NCI-H2171 treated with DMSO at 0.1 percent for 48 hours (cell line): ENCODE measurements at places on chromosomes 1 and 21.

DNA sequence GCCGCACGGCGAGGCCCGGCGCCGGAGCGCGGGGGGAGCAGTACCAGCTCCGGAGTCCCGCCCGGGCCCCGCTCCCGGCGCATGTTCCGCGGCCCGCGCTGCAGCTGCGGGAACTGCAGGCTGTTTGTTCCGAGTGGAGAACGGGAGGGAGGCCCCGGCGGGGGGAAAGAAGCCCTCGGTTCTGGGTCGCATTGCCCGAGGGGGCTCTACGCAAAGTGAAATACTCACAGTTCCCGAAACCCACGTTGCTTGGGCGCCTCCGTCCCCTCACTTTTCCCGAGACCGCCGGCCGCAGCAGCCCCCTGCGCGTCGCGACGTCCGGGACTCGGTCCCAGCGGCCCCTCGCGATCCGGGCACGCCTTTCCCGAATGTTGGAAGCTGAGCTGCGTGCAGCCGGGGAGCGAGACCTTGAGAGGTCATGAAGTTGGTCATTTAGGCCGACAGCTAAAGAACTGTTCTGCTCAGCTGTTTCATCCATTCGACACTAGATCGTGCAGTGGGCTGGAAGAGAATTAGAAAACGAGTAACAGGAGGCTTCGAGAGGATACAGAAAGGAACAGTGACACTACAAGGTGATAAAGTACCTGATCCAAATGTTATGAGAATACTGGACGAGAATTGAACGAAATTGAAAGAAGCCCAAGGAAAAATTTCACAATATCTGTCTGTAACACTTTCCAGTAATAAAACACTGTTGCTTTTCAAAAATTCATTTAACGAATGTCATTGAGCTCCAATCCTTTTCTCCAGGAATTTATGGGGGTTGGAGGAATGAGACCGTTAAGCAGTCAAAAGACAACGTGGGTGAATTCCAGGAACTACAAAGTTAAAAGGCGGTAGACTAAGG is 657 bp upstream of the LIN9 start:
- DNase-seq = peak; percentile 69

DNA sequence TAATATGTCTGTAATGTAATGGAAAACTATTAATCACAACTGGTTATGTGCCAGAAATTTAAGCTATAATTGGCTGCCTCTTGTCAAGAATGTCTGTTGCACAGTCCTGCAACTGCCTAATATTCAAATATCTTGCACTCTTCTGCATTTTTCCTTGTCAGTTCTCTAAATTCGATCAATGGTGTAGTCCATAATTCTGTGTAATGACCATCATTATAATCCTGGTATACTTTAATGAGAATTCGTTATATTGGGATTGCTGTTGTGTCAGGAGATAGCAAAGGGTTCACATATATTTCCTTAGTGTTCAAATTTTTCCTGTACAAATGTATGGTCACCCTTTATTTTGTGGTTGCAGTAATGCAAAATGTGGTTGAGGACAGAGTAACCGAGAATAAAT is 4.8 kb downstream of the NTNG1 start:
- no peak for DNase-seq

DNA sequence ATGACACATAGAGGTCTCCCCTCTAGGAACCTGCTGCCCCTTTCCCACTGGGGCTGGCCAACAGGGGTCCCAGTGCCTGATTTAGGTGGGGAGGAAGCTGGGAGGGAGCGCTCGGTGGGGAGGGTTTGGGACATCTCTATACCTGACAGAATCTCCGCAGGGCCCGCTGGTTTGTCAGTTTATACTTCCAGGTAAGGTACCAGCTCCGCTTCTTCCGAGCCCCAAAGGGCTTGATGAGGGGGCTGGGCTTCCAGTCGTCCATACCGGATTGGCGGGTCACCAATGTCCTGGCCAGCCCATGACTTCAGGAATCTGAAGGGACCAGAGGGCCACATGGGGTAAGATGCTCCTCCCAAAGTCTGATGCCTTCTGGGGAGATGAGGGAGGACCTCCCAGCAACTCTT is 672 bp downstream of the POMGNT1 start:
- no peak for DNase-seq

GRCh38 chr1:199747984-199748383 is 279.5 kb upstream of the NR5A2 start:
- DNase-seq = peak; percentile 5

DNA sequence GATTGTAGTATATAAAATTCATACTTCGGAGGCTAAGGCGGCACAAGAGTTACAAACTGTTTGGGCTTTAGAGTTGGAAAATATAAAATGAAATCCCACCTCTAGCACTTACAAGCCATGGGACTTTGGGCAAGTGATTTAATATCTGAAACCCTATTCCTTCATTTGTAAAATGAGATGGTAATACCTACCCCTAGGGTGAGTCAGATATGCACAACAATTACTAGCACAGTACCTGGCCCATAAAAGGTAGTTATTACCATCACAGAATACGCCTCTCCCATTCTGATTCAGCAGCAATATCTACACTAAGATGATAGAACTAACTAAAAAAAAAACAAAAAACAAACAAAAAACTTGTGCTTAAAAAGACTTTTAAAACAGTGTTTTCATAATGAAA is 3.5 kb downstream of the KLHL12 start:
- no peak for DNase-seq

DNA sequence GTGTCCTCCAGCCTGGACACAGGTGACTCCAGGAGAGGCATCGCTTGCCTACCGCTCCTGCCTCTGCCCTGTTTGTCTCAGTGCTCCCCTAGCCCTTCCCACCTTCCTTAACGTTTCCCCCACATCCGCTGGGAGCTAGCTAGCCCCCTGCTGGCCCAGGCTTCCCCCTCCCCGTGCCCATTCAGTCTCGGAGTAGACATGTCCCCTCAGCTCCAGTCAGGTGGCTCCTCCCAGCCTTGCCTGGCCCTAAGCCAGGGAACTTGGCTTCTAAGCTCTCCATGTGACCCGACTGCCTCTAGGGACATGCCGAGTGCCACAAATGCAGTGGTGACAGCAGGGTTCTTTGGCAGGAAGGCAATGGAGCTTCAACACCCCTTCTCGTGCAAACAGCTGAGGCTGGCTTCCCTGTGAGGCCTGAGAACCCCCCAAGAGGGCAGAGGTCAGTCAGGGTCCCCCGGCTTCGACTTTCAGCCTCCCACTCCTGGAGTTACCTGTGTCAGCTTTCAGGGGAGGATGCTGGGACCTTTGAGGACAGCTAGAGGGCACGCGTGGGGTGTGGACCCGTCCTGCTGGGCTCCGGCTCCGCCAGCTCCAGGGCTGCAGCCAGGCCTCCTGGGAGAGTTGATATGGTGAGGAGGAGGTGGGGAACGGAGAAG is 16.2 kb downstream of the DRAXIN start:
- DNase-seq = peak; percentile 97

DNA sequence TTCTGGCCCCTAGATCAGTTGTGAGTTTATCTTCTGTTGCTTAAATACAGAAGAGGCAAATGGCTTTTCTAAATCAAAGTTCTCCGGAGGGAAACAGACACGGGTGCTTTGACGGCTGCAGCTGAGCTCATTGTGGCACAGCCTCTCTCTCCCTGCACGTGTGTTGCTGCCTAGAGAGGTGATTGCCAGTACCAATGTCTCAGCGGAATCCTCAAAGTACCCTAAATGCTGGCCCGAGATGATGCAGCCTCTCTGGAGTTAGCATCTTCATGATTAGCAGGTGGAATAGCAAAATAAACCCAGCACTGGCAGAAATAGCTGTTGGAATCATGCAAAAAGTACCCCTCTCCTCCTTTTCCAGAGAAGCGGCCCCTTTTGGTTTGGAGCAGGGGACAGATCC is 192.2 kb downstream of the PRDM2 start:
- DNase-seq = no peak

DNA sequence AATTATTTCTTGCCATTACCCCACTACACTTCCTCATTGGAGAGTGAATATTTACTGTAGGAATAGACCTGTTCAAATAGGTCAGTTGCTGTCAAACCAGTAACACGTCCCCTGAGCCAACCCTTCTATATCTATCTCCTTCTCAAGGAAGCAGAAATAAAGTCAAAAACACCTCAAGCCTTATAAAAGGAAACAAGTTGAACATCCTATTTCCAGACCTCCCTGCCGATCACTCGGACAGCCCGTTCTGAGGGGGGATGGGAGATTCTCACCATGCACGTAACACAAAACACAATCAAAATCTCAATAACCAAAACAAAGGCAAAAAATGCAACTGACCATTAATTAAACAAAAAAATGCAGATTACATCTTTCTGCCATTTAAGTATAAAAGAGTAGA is 121.5 kb upstream of the KRTAP19-8 start:
- DNase-seq = no peak

GRCh38 chr1:56363007-56363770 is 216.2 kb downstream of the PLPP3 start:
- DNase-seq = no peak

GRCh38 chr1:103948526-103948925 is 198.8 kb downstream of the AMY1C start:
- peak; percentile 2 for DNase-seq

- peak; percentile 1 for DNase-seq
These were observed 40.2 kb downstream of the WNT9A start for GRCh38 chr1:227907439-227908015.

DNA sequence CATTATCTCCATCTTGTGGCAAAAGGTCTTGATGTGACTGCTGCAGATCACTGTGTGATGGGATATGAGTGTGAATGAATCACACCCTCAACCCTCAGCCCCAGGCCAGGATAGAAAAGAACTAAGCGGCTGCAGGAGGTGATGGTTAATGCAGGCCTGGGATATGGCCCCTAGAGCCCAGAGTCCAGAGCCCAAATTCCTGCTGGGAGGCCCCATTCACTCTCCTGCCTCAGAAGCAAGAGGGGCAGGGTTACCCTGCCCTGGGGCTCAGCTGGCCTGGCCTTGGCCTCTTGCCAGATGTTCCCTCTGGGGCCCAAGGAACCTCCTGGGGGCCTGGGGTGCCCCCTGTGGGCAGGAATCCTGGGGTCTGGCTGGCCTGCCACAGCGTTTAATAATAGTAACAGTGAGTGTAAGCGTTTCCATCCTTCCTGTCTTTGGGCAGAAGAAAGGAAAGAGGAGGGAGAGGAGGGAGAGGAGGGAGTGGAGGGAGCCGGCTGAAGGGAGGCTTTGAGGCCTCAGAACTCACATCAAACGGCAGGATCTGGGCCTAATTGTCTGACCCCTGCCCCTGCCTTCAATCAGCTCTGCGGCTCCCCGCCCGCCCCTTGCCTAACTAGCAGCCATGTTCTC is 26.2 kb downstream of the DMAP1 start:
- DNase-seq = no peak

- peak; percentile 37 for DNase-seq
These were observed 846 bp upstream of the PER3 start for GRCh38 chr1:7783178-7783711.

DNA sequence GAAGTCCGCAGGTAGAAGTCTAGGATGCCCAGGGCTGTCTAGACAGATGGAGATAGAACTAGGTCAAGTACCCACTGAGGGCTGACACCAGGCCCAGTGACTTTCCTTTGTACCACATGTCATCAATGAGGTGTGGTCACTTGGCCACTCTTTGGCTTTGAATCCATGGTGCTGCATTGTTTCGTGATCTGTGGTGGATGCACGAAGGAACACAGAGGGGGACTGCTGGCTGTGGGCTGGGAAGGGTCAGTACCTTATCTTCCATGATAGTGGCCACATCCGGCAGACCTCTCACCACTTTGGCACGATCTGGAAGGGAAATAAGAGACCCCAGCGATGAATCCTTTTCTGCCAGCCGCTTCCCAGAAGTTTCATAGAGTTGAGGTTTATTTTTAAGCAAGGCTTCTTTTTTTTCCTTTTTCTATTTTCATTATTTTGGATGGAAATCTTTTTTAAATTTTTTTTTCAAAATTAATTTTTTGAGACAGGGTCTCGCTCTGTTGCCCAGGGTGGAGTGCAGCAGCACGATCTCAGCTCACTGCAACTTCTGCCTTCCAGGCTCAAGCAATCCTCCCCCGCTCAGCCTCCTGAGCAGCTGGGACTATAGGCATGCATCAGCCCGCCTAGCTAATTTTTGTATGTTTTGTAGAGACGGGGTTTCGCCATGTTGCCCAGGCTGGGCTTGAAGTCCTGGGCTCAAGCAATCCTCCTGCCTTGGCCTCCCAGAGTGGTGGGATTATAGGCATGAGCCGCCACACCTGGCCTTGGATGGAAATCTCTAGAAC is 53.1 kb downstream of the MYOM3 start:
- DNase-seq = no peak

DNA sequence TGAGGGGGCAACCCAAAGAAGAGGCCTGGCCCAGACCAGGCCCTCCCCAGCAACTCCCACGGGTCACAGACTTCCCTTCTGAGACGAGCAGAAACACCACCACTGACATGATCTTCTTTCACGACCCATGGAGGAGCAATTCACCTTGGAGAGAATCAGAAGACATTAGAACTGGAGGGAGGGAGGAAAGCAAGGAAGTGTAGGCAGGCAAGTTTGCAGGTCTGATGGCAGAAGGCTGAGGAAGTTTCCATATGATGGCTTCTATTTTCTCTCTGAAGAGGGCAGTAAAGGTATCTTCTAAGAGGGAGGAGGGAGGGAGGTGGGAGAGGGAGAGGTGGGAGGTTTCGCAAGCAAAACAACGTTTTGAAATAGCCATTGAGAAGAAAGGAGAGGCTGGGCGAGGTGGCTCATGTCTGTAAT is 1.4 kb upstream of the UBXN10 start:
- no peak for DNase-seq

DNA sequence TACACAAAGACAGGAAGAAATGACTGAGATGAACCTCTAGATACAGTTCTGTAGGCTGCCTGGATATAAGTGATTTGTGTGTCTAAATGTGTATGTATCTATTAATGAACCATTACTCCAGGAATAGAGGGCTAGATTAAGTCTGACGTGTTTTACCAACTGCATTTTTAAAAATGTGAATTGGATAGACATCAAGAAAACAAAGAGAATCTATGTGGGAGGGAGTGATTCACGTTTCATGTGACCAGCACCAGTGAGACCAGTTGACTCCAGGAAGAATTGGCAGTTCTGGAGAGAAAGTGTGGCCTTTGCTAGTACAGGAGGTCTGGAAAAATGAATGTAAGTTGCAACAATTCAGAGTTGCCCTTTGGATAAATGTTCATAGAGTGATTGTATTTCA is 53.4 kb upstream of the RGS21 start:
- DNase-seq = no peak

DNA sequence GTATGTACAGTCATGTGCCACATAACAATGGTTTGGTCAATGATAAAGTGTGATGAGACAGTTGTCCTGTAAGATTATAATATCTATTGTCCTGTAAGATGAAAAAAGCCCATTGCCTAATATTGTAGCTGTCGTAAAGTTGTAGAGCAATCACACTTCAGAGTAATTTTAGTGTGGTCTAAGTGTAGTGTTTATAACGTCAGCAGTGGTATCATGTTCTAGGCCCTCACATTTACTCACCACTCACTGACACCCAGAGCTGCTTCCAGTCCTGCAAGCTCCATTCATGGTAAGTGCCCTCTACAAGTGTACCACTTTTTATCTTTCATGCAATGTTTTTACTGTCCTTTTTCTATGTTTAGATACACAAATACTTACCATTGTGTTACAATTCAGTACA is 259.9 kb upstream of the RAB4A start:
- no peak for DNase-seq

- no peak for DNase-seq
These were observed 560 bp downstream of the PLEKHM2 start for GRCh38 chr1:15684468-15685291.

GRCh38 chr21:20822666-20823065 is 175.5 kb upstream of the NCAM2 start:
- no peak for DNase-seq

- DNase-seq = no peak
These were observed 36.7 kb upstream of the IGSF3 start for GRCh38 chr1:116704278-116704677.
